ENCODE measurements at places on chromosomes 7 and 10. TPM values are rescaled to one million over a fixed set of nuclear protein-coding genes. Genes with fewer than 3 reads are reported as not detected.

- H3K36me3 ChIP-seq = peaks cover 6% of the 10 kb centered on the region
- H3K4me3 ChIP-seq = peak overlapping the region; percentile 74
- DNase-seq = no peak
- H3K27me3 ChIP-seq = no peaks in the 10 kb centered on the region
- H3K4me1 ChIP-seq = peaks cover 51% of the 10 kb centered on the region
These were observed 1.2 kb upstream of the IDI1 start for GRCh38 chr10:1050145-1050544.

DNA sequence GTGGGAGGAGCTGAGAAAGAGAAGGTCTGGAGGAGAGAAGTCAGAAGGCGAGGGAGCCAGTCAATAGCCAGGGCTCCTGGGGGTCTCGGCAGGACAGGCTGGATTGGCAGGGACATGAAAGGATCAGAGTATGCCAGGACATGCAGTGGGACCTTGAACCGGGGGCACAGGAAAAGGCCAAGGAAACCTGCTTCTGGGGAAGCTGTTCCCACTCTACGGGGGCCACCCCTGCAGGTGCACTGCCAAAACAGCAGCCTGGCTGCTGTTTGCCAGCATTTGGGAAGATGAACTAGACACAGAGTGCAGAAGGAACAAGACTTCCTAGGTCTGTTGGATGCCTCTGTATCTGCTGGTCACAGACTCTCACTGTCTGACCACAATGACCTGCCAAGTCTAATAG is 194.9 kb upstream of the PRSS58 start:
- H3K4me3 ChIP-seq = no peak overlapping the region
- H3K36me3 ChIP-seq = no peaks in the 10 kb centered on the region
- no peaks in the 10 kb centered on the region for H3K4me1 ChIP-seq

DNA sequence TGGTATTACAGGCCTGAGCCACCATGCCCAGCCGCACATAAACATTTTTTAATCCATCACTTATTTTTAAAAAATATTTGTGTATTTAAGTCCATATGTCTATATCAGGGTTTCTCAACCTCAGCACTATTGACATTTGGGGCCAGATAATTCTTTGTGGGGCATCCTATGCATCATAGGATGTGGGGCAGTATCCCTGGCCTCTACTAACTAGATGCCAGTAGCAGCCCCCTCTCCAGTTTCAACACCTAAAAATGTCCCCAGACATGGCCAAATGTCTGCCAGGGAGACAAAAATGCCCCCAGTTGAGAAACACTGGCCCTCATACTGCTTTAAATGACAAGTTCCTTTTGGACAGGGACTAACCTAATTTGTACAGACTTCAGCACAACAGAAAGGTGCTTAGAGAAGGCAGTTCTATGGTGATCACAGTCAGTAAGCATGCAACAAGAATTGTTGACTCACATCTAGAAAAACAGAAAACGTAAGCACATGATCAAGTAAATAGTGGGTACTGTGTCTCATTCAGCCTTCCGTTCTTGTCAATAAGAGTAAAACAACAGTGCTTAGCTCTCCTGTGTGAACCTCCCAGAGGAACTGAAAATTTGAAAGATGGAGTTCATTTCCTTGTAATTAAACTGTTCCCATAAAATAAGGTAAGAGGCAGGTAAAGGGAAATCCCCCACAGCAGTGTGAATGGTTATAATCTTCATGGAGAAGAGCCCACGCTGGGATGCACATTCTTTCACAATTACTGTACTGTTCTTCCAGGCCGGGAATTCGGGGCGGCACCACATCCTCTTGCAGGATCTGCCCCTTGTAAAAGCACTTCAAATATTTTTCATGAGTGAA is 17.3 kb upstream of the ADRB1 start:
- H3K4me3 ChIP-seq = no peak overlapping the region
- H3K4me1 ChIP-seq = peaks cover 25% of the 10 kb centered on the region
- H3K36me3 ChIP-seq = no peaks in the 10 kb centered on the region
- H3K27ac ChIP-seq = no peak overlapping the region

DNA sequence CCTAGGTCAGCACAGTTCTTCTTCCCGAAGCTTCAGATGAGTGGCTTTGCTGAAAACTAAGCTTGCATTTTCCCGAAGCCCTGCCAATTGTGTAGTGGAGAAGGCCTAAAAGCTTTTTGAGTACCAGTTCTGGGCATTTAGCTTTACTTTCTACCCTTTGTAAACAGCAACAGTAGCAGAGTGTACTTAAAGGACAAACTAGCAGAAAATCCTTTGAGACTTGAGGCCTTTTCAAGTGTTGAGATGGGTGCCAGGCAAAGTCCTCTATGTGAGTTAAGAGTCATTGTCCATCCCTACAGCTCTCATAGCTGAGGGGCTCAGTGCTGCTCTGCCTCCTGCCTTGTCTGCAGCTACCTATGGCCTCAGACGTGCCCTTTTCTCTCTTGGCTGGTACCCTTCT is 368.2 kb downstream of the CCSER2 start:
- no peaks in the 10 kb centered on the region for H3K4me1 ChIP-seq
- no peak for DNase-seq
- H3K36me3 ChIP-seq = no peaks in the 10 kb centered on the region
- no peak overlapping the region for H3K27ac ChIP-seq
- no peak overlapping the region for H3K4me3 ChIP-seq

DNA sequence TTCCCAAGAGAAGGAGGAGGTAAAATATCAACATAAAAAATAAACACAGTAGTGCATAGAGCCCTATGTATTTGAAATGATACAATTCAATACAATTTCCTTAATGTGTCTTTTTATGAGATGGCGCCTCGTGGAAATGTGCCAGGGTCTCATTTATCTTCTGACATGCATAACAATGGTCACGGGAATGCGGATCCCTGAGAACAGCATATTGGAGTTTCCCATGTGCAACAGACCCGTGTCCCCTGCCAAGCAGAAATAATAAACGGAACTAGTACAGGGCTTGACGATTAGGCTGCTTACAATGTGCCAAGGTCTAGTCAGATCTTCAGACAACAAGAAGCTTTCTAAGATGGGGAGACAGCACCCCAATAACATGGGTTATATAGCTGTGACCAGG is 217.9 kb downstream of the ARHGAP21 start:
- no peak overlapping the region for H3K4me3 ChIP-seq
- no peaks in the 10 kb centered on the region for H3K4me1 ChIP-seq
- DNase-seq = no peak
- no peaks in the 10 kb centered on the region for H3K27me3 ChIP-seq
- peaks cover 11% of the 10 kb centered on the region for H3K36me3 ChIP-seq
- H3K27ac ChIP-seq = no peak overlapping the region

Gene CRYGN
- not detected for total RNA-seq

GRCh38 chr10:113313048-113313602 is 239.7 kb upstream of the HABP2 start:
- no peaks in the 10 kb centered on the region for H3K27me3 ChIP-seq
- no peak overlapping the region for H3K27ac ChIP-seq
- no peak for DNase-seq
- H3K4me3 ChIP-seq = no peak overlapping the region
- H3K4me1 ChIP-seq = no peaks in the 10 kb centered on the region
- H3K36me3 ChIP-seq = no peaks in the 10 kb centered on the region

Gene C10orf62
- not detected for total RNA-seq

- H3K36me3 ChIP-seq = no peaks in the 10 kb centered on the region
- DNase-seq = no peak
- no peak overlapping the region for H3K4me3 ChIP-seq
- no peaks in the 10 kb centered on the region for H3K27me3 ChIP-seq
These were observed 34.9 kb upstream of the KDM7A start for GRCh38 chr7:140211698-140212097.

GRCh38 chr10:58797356-58797755 is 284.7 kb downstream of the BICC1 start:
- H3K27ac ChIP-seq = no peak overlapping the region
- no peaks in the 10 kb centered on the region for H3K36me3 ChIP-seq
- no peaks in the 10 kb centered on the region for H3K27me3 ChIP-seq
- no peaks in the 10 kb centered on the region for H3K4me1 ChIP-seq
- no peak overlapping the region for H3K4me3 ChIP-seq

DNA sequence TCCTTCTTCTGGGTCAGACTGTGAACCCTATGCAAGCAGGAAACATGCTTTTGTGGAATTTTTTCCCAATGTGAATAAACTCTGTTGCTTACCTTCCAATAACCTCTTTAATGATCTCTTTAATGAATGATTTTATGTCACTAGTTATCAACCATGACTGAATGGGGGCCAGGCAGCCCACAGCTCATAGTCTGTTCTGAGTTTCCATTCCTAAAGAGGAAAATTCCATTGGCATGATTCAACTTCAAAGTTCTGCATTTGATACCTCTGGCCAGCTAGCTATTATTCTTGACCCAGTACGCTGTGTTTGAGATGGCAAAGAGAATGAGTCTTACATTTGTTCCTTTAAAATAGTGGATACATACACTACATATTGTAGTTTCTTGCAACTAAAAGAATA is 867.8 kb upstream of the CELF2 start:
- no peaks in the 10 kb centered on the region for H3K36me3 ChIP-seq
- H3K27ac ChIP-seq = no peak overlapping the region
- H3K4me1 ChIP-seq = no peaks in the 10 kb centered on the region
- no peak overlapping the region for H3K4me3 ChIP-seq

- no peak for DNase-seq
- peaks cover 75% of the 10 kb centered on the region for H3K4me1 ChIP-seq
- no peaks in the 10 kb centered on the region for H3K36me3 ChIP-seq
- H3K27me3 ChIP-seq = no peaks in the 10 kb centered on the region
- H3K4me3 ChIP-seq = no peak overlapping the region
These were observed 36.8 kb downstream of the CCDC6 start for GRCh38 chr10:59869594-59869940.

DNA sequence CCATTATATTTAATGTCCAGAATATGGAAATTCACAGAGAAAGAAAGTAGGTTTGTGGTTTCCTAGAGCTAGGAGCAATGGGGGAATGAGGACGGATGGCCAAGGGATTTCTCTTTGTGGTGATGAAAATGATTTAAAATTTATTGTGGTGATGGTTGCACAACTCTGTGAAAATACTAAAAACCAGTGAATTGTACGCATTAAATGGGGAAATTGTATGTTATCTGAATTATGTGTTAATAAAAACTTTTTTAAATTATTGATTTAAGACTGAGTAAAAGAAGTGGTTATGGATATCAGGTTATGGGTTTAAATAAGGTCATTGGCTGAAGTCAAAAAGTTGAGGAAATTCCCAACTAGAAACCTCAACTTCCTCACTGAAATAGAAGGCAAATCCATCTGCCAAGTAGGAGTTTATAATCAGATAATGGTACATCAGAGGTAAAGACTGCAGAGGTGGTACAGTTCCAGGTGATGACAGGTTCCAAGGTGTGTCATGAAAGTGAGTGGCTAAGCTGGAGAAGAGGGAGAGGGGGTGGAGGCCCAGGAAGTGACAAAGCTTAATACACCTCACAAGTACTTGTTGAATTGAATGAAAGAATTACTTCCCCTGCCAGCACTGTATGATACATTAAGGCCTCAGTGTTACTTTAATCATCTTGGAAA is 68.9 kb upstream of the CCDC71L start:
- no peak overlapping the region for H3K4me3 ChIP-seq
- no peak for DNase-seq
- no peaks in the 10 kb centered on the region for H3K36me3 ChIP-seq
- no peaks in the 10 kb centered on the region for H3K27me3 ChIP-seq
- peaks cover 12% of the 10 kb centered on the region for H3K4me1 ChIP-seq

GRCh38 chr7:26500749-26501352 is 209.2 kb downstream of the SNX10 start:
- no peaks in the 10 kb centered on the region for H3K27me3 ChIP-seq
- no peaks in the 10 kb centered on the region for H3K36me3 ChIP-seq
- DNase-seq = no peak
- no peak overlapping the region for H3K27ac ChIP-seq
- no peak overlapping the region for H3K4me3 ChIP-seq

- H3K4me1 ChIP-seq = peaks cover under 1% of the 10 kb centered on the region
- H3K36me3 ChIP-seq = no peaks in the 10 kb centered on the region
- no peaks in the 10 kb centered on the region for H3K27me3 ChIP-seq
- no peak overlapping the region for H3K4me3 ChIP-seq
These were observed 150.0 kb downstream of the ZMYND11 start for GRCh38 chr10:285216-285615.

DNA sequence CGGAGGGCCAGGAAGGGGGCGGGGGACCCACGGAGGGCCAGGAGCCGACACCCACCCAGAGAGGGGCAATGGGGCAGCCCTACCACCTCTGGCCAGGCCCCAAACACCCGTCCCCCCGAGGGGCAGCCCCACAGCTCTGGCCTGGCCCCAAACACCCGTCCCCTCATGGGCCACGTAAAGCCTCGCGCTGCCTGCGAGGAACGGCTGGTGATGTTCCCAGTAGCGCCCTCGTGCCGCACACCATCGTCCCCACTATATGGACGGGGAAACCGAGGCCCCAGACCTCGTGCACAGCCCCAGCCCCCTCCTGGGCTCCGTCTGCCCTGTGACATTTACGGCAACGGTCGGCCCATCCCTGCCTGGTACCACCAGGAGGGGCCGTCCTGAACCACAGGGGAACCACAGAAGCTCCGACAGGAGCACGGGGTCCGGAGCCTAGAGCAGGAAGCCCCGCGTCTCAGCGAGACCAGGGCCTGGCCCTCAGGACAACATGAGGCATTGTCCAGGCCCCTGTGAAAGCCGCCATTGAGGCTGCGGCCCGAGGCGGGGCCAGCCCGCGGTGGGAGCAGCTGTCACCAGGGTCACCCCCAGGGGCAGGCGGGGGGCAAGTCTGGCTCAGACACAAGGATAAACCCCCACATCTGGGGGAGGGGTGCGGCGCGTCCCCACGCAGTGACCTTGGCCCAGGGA is 35.6 kb downstream of the GET4 start:
- peaks cover 24% of the 10 kb centered on the region for H3K4me1 ChIP-seq
- H3K4me3 ChIP-seq = no peak overlapping the region
- no peak for DNase-seq
- H3K27me3 ChIP-seq = no peaks in the 10 kb centered on the region

DNA sequence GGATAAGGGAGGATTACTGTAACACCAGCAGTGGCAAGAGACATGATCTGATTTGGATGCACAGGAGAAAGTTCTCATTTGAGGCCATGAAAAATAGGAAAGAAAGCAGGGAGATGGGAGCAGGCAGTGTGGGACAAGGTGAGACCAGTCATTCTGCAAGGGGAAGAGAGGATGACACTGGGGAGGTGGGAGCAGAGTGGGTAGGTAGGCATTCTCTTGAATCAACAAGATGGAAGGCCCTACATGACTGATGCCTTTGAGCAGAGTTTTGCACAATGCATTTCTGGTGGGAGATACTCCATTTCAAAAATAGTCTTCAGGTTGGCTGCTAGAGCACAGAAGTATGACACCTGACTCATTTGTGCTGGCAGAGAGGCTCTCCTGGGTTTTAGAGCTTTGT is 10.5 kb downstream of the RPS24 start:
- H3K4me3 ChIP-seq = no peak overlapping the region
- H3K36me3 ChIP-seq = peaks cover 30% of the 10 kb centered on the region
- H3K27me3 ChIP-seq = no peaks in the 10 kb centered on the region
- peaks cover 9% of the 10 kb centered on the region for H3K4me1 ChIP-seq
- H3K27ac ChIP-seq = no peak overlapping the region

Gene CALML3
- 50.6 TPM for total RNA-seq

Gene ZNF777
- 13.5 TPM for total RNA-seq

- no peaks in the 10 kb centered on the region for H3K36me3 ChIP-seq
- no peak overlapping the region for H3K27ac ChIP-seq
- DNase-seq = no peak
- H3K27me3 ChIP-seq = no peaks in the 10 kb centered on the region
These were observed 346.8 kb upstream of the NFE2L3 start for GRCh38 chr7:25805027-25805687.

Measured in vagina (tissue), 2 donors.